HTR-8/SVneo (cell line): ENCODE measurements at places on chromosomes 4 and X.

GRCh38 chr4:129336457-129337227, 240.7 kb downstream of the C4orf33 start:
- no peak for DNase-seq

DNA sequence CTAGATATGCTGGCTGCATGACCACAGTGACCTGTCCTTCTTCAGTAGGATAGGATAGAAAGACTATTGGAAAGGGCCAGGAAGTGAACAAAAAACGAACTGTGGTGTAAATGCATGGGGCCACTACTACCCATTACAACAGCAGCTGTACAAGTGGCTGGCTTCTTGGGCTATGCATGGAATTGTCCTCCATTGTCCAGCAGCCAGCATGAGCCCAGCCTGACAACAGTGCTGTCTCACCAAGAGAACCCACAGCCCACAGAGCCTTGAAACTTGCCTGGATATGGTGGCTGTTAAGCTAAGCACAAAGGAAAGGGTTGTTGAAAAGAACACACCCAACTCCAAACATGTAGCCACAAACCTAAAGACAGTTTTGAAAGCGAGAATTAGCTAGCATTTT, 330.2 kb upstream of the F9 start:
- DNase-seq = no peak

- DNase-seq = no peak
These were observed 211.8 kb downstream of the GLUD2 start for GRCh38 chrX:121259170-121259569.

DNA sequence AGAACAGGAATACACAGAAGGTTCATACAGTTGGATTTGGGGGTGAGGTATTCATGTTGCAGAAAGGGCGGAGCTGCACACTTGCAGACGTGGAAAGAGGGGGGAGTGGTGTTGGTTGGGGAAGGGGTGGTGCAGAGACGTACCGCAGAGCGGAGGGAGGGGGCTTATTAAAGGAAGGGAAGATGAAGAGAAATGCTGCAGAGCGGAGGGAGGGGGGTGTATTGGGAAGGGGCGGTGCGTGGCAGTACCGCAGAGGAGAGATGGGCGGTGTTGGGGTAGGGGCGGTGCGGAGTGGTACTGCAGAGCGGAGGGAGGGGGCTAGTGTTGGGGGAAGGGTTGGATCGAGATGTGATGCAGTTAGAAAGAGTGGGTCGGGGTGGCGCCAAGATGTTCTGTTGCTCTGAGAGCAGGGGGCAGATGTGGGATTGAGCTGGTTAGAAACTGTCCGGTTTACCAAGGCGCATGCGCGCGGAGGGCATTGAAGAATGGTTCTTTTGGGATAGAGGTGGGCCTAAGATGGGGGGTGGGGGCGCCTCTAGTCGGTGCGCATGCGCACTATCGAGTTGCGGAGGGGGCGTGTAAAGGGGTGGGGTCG, 900 bp downstream of the TRO start:
- peak; percentile 51 for DNase-seq

GRCh38 chrX:9693307-9694001, 72.2 kb downstream of the GPR143 start:
- DNase-seq = no peak

- no peak for DNase-seq
These were observed 127.4 kb downstream of the ZNF330 start for GRCh38 chr4:141348125-141348524.

GRCh38 chr4:20698820-20699219, 1.4 kb upstream of the PACRGL start:
- no peak for DNase-seq

- DNase-seq = no peak
These were observed 45.0 kb upstream of the USP46 start for GRCh38 chr4:52704133-52704532.

GRCh38 chr4:2393353-2394270, 24.8 kb downstream of the ZFYVE28 start:
- DNase-seq = no peak
